ENCODE measurements at places on chromosomes 4 and X.

- no peak for DNase-seq
Measured at GRCh38 chr4:56796211-56796610, 25.3 kb downstream of the SPINK2 start.

GRCh38 chr4:7964890-7965662 is 25.4 kb upstream of the AFAP1 start:
- no peak for DNase-seq

- no peak for DNase-seq
Measured at GRCh38 chr4:28557755-28558154, 1697.1 kb downstream of the STIM2 start.

- no peak for DNase-seq
Measured at GRCh38 chr4:10054571-10055041, 33.3 kb upstream of the SLC2A9 start.

- no peak for DNase-seq
Measured at GRCh38 chr4:112325530-112325929, 28.4 kb downstream of the ALPK1 start.

GRCh38 chr4:87005690-87006425 is 71.0 kb downstream of the AFF1 start:
- no peak for DNase-seq

DNA sequence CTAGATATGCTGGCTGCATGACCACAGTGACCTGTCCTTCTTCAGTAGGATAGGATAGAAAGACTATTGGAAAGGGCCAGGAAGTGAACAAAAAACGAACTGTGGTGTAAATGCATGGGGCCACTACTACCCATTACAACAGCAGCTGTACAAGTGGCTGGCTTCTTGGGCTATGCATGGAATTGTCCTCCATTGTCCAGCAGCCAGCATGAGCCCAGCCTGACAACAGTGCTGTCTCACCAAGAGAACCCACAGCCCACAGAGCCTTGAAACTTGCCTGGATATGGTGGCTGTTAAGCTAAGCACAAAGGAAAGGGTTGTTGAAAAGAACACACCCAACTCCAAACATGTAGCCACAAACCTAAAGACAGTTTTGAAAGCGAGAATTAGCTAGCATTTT is 330.2 kb upstream of the F9 start:
- DNase-seq, result no peak

DNA sequence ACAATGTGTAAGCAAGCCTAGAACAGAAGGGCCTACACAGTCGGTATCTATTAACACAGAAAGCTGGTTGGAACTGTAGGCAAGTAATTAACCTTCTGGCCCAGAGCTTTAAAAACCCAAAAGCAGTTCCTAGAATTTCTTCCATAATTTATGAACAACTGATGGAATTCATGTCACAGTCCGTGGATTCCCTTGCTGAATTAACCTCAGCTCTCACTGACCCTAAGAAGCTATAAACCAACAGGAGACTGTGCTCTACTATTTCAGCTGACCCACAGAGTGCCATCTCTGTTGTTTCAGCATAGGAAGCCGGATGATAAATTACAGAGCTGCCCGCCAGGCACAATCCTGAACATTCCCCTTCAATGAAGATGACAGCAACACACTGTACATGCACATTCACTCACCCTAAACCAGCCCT is 157.3 kb downstream of the PRDM5 start:
- DNase-seq, result no peak

- DNase-seq, result peak; percentile 88
Measured at GRCh38 chrX:30364229-30364628, 55.0 kb upstream of the NR0B1 start.

GRCh38 chrX:119647552-119648420 is 41.6 kb upstream of the NKRF start:
- DNase-seq, result no peak

GRCh38 chr4:5128569-5128968 is 77.3 kb downstream of the STK32B start:
- DNase-seq, result no peak

DNA sequence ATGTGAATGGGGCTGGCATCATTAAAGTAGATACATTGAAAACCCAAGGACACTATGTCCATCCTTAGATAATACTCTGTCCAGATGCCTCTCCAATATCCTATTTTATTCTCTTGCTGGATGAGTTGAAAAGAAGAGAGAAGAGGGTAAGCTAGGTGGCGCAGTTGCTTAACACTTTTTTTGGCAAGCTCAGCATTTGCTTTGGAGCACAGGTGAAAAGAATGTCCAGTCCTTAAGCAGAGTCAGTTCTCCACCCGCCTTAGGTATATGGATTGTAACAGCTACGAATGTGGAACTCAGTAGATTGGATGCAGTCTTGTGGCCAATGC is 208.4 kb downstream of the NWD2 start:
- DNase-seq, result peak; percentile 79

- DNase-seq, result peak; percentile 40
Measured at GRCh38 chr4:577499-578450, 1.7 kb upstream of the TMEM271 start.

DNA sequence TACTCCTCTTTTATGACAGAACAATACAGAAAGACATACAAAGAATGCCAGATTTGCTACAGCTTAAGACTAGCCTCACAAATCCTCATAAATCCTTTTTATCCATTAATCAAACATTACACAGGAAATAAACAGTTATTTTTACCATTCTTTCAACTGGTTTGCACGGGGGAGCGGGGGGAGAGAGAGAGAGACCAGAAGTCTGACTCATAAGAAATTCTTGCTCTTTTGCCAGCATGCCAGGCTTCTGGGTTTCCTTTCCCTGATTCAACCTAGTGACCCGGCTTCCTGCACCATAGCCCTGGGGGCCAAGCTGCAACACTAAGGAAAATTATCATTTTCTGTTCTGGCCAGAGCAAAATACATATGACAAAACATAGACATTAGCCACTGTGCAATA is 6.8 kb upstream of the RRAGB start:
- DNase-seq, result no peak

DNA sequence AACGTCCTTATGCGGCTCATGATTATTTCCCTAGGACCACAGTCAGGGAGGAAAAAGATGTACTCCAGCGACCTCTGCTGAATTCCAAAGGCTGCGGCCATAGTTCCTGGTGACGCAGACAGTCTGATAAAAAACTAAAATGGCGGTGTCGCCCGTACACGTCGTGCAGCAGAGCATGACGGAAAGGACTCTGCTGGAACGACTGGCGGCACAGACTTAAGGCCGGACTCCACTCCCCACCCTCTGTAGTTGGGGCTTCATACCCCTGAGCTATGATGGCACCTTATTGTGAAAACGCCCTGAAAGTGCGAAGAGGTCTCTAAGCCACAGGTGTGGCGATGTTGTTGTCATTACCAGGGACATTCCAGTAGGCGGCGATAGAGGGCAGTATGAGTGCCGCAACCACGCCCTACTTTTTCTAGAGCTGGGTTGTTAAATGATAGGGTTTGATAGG is 90.0 kb upstream of the EDA2R start:
- DNase-seq, result peak; percentile 14

- no peak for DNase-seq
Measured at GRCh38 chr4:3612281-3612680, 80.1 kb upstream of the LRPAP1 start.

Measured in NCI-H2081 (cell line).